ENCODE measurements at places on chromosomes 6 and 20.

DNA sequence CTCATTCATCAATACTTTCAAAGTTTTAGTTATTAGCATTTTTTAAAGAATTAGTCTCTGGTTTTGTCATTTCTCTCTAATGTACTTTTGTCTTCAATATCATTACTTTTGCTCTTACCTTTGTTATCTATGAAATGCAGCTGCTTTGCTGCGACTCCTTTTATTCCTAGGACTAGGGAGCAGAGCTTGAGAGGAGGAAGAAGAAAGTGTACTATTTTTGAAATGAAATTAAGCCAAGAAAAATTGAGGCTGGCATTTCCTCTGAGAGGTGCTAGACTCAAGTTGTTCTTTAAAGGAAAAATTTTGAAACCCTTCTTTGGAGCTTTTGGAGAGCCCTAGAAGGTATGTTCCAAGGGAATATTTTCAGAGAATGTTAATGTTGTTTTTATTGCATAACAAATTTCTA, 48.3 kb upstream of the MRAP2 start:
- no peak for DNase-seq

- no peak for DNase-seq
These were observed 259.6 kb upstream of the EPHA7 start for GRCh38 chr6:93678841-93679454.

DNA sequence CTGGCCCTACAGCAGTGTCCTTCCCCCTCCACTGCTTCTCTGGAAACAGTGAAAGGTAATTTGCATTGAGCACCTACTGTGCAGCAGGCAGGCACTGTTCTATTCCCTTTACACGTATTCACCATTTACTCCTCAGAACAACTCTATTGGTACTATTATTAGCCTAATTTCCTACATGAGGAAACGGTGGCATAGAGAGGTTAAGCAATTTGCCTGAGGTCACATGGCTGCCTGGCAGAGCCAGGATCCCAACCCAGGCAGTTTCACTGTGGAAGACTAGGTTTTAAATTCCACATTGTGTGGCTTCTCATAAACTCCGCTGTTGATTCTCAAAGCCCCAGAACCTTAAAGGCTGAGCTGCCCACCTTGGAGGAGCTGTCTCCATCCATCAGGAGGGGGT, 72.7 kb downstream of the CLIC5 start:
- no peak for DNase-seq

GRCh38 chr20:36919715-36920333, 31.7 kb downstream of the SAMHD1 start:
- peak; percentile 29 for DNase-seq

DNA sequence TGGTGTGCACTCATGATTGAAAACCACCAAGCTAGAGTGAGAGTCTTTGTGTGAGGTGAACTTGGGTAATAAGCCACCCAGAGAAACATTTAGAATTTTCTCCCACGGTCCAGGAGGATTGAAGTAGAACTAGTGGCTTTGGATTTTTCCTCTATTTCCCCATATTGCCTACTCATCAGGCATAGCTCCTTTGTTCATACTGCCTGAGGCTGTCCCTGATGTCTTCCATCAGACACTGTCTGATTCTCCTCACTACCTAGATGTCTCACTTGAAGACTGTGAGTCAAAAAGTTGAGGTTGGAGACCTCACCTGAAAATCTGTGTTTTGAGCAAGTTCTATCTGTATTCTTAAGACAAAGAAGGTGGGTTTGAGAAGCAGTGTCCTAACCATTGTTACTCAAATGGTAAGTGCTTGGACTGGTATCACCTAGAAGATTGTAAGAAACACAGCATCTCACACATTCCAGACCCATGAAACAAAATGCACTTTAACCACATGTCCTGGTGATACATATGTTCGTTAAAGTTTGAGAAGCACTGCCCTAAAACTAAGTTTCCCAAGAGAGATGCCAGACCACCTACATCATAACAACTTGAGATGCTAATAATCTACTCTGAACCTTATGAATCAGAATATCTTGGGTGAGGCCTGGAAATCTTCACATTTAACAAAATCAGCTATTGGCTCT, 523.4 kb upstream of the BTBD3 start:
- no peak for DNase-seq
